Muscle of leg (tissue), 16 donors: ENCODE measurements at places on chromosomes 2 and 18.

- no peaks in the 10 kb centered on the region for H3K27me3 ChIP-seq
- no peak overlapping the region for H3K4me3 ChIP-seq
- H3K4me1 ChIP-seq = no peaks in the 10 kb centered on the region
- DNase-seq = no peak
Observed at GRCh38 chr2:171173087-171173486, 12.4 kb upstream of the TLK1 start.

DNA sequence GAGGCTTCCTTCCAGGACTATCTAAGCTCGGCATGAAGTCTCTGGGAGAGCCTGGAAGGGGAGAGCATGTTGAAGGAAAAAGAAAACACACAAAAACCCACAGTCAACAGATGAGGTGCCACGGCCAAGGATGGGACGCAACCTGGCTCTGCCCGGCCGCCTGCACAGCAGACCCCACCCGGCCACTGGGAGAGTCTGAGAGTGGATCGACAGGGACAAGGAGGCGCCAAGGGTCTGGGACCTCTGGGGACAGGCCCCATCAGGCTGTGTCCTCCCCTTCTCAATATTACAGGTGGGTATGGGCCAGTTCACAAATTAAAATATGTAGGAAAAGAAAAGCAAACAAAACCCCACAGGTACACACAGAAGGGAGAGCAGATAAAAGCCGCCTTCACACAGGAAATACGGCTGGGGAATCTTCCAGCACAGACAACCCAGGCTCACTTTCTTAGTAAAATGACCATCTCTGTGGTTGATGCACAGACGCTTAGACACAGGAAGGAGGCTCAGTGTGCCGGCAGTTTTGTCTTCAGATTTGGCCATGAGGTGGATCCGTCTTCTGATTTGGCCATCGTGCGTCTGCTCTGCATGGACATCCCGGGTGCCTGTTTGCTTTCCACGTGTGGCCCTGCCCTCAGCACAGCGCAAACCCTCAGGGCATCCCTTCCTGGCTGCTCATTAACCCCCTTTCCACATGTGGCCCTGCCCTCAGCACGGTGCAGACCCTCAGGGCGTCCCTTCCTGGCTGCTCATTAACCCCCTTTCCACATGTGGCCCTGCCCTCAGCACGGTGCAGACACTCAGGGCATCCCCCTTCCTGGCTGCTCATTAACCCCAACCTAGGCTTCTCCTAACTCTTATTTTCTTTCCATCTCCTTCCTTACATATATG is 138.4 kb downstream of the EIPR1 start:
- DNase-seq = no peak
- H3K4me1 ChIP-seq = no peaks in the 10 kb centered on the region
- no peak overlapping the region for H3K4me3 ChIP-seq
- H3K27me3 ChIP-seq = no peaks in the 10 kb centered on the region

GRCh38 chr2:26687801-26688200 is 4.7 kb upstream of the KCNK3 start:
- peaks cover 13% of the 10 kb centered on the region for H3K4me1 ChIP-seq
- H3K27me3 ChIP-seq = peaks cover 53% of the 10 kb centered on the region
- H3K36me3 ChIP-seq = no peaks in the 10 kb centered on the region
- H3K4me3 ChIP-seq = no peak overlapping the region

GRCh38 chr2:64295326-64296139 is 151.3 kb upstream of the PELI1 start:
- H3K4me1 ChIP-seq = no peaks in the 10 kb centered on the region
- no peak overlapping the region for H3K27ac ChIP-seq
- no peak overlapping the region for H3K4me3 ChIP-seq
- no peaks in the 10 kb centered on the region for H3K36me3 ChIP-seq
- H3K27me3 ChIP-seq = no peaks in the 10 kb centered on the region
- DNase-seq = no peak

GRCh38 chr2:161077367-161078210 is 82.6 kb upstream of the TANK start:
- peaks cover 5% of the 10 kb centered on the region for H3K4me1 ChIP-seq
- no peaks in the 10 kb centered on the region for H3K36me3 ChIP-seq
- peak overlapping the region; percentile 82 for H3K27ac ChIP-seq
- no peak overlapping the region for H3K4me3 ChIP-seq
- DNase-seq = peak; percentile 91
- H3K27me3 ChIP-seq = no peaks in the 10 kb centered on the region
